Activated CD4-positive, alpha-beta memory T cell treated with anti-CD3 and anti-CD28 coated beads, Interleukin-2, amount 10 ng/mL, durations not matched to agents 7 days and 5 days (primary cell): ENCODE measurements at places on chromosomes 12 and 14. TPM values are rescaled to one million over a fixed set of nuclear protein-coding genes. Genes with fewer than 3 reads are reported as not detected.

The IL31 gene
- not detected for total RNA-seq

The GLIPR1L1 gene
- total RNA-seq = not detected

DNA sequence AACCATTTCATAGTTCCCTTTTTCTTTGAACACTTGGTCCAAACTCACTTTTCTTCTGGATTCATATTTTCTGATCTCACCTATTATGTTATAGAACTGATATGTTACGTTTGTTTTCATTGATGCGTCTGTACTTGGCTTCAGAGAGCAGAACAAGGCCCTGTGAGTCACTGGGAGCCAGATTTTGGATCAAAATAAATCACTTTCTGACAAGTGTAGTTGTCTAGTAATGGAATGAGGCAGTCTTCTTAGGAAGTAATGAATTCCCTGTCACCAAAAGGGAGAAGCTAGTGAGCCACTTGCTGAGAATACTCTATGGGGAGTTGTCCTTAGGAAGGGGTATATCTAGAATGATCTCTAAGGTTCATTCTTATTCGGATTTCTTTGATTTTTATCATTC lies 10.2 kb downstream of the BICD1 start:
- H3K4me1 ChIP-seq = peaks cover 19% of the 10 kb centered on the region
- H3K27me3 ChIP-seq = no peaks in the 10 kb centered on the region
- H3K27ac ChIP-seq = no peak overlapping the region
- H3K36me3 ChIP-seq = peaks cover 11% of the 10 kb centered on the region
- no peak for DNase-seq
- no peak overlapping the region for H3K4me3 ChIP-seq

DNA sequence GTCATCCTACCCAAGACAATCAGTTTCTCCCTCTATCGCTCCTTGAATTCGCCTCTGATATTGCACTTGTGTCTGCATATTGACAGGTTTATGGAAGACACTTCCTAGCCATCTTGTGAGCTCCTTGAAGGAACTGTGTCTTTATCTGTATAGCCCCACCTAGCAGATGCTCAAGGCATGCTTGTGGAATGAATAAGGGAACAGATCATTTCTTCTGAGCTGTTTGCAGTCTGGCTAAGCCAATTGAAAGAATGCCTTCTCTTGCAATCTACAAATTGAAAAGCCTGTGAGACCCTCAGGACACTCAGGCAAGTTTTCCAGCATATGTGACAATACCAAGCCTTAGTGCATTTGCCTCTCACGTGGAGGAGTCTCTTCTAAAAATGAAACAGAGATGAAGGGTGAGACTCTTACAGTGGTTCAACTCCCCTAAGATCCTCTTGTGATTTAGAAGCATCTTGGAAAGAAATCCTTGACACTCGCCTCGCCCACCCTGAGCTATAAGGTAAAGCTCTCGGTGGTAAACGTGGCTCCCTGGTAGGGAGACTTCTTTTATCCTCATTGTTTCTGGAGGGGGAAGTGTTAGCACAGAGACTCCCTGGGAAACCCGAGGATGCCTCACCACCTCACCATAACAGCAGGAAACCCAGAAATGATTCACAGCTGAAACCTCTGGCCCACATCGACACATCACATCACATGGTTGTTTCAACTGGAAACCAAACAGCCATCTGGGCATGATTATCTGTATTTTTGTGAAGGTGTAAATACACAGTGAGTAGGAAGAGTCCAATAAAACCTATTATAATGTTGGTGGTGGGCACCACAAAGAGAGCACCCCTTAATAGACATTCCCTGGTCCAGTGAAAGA lies 112.3 kb upstream of the BCL2L14 start:
- H3K36me3 ChIP-seq = peaks cover 12% of the 10 kb centered on the region
- peak; percentile 74 for DNase-seq
- H3K4me1 ChIP-seq = peaks cover 56% of the 10 kb centered on the region
- H3K27ac ChIP-seq = peak overlapping the region; percentile 82
- no peaks in the 10 kb centered on the region for H3K27me3 ChIP-seq
